ENCODE measurements at places on chromosomes 1 and 21.
A peak's percentile ranks its signal among the peaks of the same experiment; 100 is the strongest.

DNA sequence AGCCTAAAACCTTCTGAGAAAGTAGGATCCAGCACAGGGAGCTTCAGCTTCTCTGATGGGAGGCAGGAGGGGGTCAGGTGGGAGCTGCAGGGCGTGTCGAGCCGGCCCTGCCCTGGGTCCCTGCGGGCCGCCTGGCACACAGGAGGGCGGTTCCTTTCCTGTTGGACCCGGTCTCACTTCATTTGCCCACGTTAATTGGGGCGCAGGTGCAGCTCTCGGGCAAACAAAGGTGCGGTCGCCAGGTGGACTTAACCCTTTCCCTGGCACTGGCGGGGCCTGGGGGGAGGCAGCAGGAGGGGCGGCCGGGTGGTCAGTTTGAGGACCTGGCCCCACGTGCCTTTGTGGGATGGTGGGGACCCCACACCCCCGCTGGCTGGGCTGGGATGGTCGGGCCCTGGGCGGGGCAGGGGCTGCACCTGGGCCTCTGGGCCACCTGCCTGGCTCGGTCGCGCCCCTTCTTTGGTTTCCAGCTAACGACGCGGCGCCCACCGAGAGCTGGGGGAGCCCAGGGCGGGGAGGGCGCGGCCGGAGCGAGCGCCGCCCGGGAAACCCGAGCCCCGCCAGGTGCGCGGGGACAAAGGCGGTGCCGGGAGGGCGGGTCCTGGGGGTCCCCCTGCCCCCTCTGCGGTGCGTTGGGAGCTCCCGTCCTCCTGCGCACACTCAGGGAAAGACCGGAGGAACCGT, 20.8 kb upstream of the C1orf159 start:
- DNase-seq, result no peak

DNA sequence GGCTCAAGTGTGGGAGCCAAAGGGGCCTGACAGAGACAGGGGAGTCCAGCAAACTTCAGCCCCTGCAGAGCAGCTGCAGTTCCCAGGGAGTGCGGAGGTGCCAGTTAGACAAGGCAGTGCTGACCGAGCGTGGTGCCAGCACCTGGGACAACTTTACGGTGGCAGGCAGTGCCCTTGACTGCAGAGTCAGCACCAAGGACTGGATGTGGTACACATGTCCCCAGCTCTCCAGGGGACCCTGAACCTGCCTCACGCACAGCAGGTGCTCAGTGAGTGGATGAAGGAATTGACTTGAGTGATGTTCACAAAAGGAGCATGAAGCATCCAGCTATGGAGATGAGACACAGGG, 296.5 kb downstream of the SIPA1L2 start:
- no peak for DNase-seq

DNA sequence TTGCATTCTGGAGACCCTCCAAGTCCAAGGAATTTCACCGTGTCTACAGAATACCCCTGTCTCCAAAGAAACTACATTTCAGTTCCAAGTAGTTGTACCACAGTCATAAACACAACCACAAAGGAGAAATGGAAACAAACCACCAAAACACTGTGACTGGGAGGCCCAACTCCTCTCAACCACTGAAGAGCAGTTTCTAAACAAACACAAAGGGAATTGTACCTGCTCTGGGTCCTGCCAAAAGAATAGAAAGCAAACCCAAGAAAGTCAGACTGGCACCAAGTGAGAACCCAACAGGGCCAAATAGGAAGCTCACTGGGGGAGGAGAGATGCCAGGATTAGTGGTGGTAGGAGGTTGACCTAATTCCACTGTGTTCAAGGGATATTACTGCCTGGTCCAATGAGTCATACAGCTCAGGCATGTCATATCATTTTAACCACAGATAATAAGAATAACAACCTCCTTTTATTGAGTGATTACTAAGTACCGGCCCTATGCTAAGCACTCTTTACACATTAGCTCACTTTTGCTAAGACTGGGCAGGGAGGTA, 123.9 kb upstream of the PPP2R5A start:
- DNase-seq, result peak; percentile 47

DNA sequence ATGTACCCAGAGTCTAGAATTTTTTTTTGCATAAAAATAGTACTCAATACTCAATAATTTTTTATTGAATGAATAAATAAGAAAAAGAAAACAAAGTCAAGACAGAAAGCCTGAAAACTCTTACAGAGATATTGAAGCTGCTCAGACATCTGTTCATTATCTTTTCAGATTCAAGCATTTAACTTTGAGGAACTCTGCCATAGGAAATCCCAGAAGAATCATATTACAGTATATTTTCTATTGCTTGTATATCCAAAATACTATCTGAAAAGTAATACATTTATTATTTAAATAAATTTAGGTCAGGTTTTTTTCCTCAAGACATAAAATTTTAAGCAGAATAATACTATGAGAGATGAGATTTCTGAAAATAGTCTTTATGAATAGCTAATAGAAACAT, 755.9 kb upstream of the ADGRL4 start:
- no peak for DNase-seq

DNA sequence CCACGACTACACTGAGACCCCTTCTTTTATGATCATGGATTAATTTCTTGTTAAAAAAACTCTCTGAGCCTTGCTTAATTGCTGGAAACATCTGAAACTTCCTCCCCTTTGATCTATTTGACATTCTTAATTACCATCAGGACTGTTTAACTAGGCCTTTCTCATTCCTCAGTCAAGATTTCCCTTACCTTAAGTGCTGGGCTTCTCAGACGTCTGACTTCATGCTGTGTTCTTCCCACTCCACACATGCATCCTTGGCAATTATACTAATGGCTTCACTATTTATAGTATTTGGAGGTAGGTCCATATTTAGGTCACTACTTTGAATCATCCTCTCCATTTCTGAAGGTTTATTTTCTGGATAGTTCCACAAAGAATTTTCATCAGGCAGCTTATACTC, 341.3 kb upstream of the TMPRSS15 start:
- DNase-seq, result no peak

DNA sequence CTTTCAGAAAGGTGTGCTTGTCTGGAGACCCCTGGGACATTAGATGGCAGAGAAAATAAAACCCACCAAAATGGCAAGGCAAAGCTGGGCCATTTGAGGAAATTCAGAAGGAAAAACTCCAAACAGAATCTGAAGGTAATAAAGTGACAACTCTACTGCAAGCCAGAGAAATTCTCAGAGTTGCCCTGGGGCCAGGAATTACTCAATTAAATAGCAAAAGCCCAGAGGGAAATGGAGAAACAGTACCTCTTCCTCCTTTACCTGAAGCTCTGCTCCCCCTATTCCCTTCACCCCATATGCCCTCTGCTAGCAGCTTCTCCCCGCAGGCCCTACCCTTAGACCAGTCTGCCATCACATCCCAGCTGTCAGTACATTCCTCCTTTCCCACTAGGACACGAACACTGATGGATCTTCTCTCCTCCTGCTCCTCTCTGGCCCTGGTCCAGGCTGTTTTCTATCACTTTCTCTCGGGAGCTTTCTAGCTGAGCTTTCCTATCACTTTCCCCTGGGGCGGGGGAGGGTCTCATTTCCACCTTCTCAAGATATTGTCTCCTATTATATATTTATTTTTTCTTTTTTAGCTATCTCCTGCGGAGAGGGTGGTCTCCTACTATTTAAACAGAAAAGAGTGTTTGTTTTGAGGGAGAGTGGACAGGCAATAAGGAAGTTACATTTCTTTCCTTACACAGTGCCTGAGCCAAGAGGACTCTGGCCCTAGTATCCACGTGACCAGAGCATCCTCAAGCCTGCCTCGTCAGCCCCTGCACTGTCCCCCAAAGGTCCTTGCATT, 47.7 kb upstream of the RBM15 start:
- DNase-seq, result no peak

- DNase-seq, result no peak
These were observed 17.0 kb upstream of the GPR37L1 start for GRCh38 chr1:202105571-202106339.

GRCh38 chr1:206000641-206001339, 2.4 kb downstream of the RAB7B start:
- DNase-seq, result no peak

DNA sequence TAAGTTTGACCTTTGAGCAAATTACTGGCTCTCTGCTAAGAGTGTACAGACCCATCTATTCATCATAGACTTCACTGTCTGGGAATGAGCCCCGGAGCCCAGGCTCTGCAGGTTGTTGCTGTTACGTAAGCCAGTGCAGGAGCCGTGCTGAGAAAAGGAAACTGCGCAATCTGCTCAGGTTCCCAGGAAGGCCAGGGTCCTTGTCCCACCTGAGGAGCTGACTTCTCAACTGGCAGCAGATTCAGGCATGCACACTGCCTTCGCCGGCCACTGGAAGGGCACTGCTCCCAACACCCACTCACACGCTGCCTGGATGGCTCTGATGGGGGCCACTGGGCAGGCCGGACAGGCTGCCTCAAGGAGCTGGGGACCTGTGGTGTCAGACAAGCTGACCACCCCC, 19.5 kb downstream of the RCAN1 start:
- DNase-seq, result no peak

DNA sequence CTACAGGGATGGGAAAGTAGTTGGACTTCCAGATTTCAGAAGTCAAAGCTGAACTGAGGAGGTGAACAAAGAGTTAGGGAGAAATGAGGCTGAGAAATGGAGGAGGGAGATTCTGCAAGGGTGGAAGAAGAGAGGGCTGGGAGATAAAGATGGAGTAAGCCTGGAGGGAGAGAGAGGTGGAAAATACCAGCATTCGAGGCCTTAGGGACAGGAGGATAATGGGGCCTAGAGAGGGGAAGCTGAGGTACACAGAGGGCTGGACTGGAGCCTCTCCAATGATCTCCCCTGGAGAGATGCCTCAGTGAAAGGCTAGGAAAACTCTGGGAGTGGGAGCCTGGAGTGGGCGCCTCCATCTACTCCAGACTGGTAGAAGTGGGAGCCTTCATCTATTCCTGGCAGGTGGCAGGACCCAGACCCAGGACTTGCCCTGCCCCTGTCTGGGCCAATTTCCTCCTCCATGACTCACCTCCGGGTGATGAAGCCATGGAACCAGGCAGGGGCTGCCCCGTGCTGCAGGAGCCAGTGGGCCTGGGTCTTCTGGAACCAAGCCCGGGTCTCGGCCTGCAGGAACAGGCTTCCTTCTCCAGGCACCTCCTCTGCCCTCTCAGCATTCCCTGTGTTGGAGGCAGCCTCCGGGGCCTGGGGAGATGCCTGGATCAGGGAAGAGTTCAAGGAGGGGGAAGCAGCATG, 1.9 kb downstream of the SH2D2A start:
- no peak for DNase-seq

- DNase-seq, result no peak
These were observed 48.8 kb downstream of the RNF220 start for GRCh38 chr1:44453798-44454349.

GRCh38 chr1:80751204-80751603, 1049.5 kb upstream of the ADGRL2 start:
- DNase-seq, result no peak

- no peak for DNase-seq
These were observed 267.8 kb upstream of the RUNX1 start for GRCh38 chr21:35316933-35317332.

DNA sequence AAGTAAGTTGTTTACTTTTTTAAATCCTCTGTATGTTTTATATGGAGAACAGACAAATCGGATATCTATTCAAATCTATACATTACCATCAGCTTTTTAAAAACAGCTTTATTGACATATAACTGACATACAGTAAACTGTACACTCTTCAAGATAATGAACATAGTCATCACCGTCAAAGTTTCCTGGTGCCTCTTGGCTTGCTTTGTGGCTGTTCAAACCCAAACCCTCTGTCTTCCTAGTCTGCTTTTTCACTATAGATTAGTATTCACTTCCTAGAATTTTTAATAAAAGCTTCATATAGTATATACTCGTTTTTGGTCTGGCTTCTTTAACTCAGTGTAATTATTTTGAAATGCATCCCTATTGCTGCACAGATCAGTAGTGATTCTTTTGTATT, 56.4 kb upstream of the TPTE start:
- DNase-seq, result no peak

- no peak for DNase-seq
These were observed 50.5 kb upstream of the ZYG11A start for GRCh38 chr1:52792036-52792435.

DNA sequence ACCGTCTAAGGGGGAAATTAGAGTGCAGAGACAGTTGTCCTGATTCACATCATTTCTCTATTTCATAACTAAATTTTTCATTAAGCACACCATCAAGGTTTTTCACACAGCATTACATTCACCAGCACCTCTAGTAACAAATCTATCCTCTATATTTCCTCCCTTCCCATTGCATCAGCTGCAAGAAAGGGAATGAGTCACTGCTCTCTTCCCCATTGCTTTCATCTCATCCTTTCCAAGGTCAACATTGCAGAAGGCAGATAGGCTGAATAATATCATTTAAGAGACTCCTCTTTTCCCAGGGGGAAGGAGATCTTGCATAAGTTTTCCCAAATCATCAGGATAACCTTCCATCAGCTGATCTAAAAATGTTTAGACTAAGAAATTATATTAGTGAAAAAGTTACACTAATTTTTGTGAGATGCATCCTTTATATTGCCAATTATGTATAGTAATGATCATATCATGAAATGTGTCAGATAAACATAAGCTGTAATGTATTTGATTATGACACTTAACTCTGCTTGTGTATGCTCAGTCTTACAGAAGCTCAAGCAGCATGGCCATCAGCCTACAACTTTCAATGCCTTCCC, 4.3 kb downstream of the INTS7 start:
- DNase-seq, result no peak

DNA sequence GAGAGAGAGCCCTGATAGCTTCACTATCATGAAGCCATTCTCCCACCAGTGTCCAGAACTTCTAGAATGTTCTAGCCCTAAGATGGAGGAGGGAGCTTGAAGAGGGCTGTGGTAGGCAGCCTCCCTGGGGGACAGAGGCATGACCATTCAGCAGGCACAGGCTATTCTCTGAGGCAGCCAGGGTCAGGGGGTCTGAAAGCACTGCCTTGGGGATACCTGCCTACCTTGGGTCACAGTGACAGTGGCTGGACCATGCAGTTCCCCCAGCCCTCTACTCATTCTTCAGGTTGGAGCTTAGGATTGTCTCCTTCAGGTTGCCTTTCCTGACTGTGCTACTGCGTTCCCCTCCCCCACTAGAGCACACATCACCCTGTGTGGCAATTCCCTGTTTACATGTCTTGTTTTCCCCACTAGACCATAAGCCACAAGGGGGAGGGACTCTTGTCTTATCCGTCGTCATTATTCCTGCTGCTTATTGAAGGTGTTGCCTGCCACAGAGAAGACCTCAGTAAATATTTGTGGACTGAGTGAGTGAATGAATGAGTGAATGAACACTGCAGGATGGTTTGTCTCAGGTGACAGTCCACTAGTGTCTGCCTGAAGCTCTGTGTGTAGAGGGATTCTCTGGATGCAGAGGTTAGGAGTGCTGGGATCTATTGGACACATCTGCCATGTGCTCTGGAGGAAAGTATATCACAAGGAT, 5.2 kb downstream of the ZDHHC18 start:
- DNase-seq, result no peak

DNA sequence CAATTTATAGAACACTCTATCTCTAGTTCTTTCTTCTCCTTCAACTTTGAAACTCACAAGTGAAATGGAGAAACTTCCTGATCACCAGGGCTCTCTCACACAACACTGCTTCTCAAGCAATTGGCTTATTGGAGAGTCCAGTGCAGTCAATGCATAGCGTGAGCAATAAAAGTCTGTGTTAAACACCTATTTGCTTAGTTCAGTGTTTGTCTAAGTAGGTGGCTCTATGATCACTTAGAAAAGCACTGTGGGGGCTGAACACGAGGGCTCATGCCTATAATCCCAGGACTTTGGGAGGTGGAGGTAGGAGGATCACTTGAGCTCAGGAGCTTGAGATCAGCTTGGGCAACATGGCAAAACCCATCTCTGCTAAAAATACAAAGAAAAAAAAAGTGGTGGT, 12.2 kb downstream of the CTSS start:
- DNase-seq, result no peak
